ENCODE measurements at places on chromosomes 2 and 18. TPM values are rescaled to one million over a fixed set of nuclear protein-coding genes. Genes with fewer than 3 reads are reported as not detected.

DNA sequence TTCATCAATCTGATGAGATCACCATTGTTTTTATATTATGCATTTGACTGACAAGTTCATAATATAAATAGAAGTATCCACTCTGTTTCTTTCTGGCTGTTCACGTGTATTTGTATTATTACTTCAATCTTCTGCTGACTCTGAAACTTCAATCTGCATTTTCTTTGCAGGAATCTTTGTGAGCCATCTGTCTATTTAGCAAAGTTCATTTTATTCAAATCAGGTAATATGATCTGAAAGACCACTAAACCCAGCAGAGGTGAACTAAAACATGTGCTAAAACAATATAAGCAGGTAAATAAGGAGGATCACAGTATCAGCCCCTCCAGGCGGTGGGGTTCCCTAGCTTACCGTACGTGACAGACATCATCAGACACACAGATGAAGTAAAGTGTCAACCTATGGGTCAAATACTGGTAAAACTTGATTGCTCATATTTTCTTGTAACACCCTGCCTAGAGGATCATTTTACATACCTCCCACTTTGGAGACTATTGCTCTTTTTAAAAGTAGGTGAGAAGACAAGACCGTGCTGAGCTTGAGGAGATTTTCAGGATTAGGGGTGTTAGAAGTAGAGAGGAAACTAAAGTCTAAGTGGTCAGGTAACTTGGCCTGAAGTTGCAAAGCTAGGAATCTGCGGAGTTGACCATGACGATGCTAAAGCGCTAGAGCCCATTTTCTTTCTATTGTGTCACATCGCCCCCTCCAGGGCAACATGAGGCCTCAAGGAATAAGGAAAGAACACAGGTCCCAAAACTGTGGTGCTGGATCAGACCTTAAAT is 9.0 kb downstream of the DTNB start:
- ATAC-seq, result peak; percentile 60

GRCh38 chr2:64352292-64352691 is 101.7 kb upstream of the LGALSL start:
- no peak for ATAC-seq

GRCh38 chr2:159758686-159759085 is 39.3 kb downstream of the CD302 start:
- ATAC-seq, result no peak

DNA sequence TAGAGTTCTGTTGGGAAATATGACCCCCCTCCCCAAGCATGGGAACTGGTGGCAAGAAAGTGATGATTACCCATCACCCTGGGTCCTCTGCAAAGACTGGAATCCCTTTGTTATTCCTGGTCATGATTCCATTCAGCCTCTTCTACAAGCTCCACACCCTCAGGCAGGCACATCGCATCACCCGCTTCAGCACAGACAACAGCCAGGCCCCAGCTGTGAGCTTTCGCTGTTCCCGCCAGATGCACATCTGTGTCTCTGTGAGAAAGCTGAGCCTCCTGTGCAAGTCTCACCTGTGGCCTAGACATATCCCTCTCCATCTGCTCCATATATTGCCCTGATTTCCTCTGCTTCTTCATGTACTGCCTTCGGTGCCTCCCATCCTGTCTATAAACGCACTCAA is 368.0 kb upstream of the RAB6C start:
- ATAC-seq, result no peak

DNA sequence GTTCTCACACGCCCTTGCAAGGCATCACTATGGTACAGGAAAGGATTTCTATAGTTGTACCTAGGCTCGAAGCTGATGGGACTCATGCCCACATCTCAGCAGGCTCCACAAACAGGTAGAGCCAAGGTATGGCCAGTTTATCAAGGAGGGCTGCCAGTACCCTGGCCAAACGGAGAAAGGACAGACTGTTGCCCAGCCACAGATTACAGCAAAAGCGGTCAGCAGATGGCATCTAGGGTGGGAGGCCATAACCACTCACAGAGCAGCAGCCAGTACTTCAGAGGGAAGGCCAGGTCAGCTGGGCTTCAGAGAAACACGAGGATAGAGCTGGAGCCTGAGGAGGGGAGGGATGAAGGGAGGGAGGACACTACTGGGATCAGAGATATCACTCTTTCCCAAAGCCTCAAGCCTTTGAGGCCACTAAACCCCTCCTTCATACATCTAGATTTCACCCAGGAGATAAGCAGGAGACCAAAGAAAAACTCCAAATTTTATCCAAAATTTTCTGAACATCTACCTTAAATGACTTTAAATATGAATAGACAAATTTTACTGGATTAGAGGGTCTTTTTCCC is 904.2 kb upstream of the NXPH2 start:
- no peak for ATAC-seq

- peak; percentile 66 for ATAC-seq
Measured at GRCh38 chr2:20415511-20415918, 31.4 kb upstream of the RHOB start.

- no peak for ATAC-seq
Measured at GRCh38 chr2:106516436-106516835, 29.3 kb downstream of the CD8B2 start.

DNA sequence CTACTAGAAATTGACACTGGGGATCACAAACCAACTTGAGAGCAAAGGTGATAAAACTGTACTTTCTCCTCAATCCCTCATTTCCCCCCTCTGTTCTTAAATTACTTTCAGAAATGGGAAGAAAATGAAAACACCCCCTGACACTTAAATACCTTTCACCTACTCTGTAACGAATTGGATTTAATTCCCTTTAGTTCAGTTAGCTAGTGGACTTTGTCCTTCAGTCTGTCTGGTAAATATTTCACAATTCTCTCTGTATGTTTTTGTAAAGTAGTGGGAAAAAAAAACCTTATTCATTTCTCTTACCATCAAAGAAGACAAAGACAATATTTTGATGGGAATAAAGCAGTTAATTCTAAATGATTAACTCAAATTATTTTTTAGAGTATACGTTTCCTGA is 85.7 kb downstream of the CDH2 start:
- no peak for ATAC-seq

- ATAC-seq, result no peak
Measured at GRCh38 chr2:180359522-180360282, 352.6 kb upstream of the CWC22 start.

GRCh38 chr2:203347375-203347774 is 19.2 kb downstream of the ABI2 start:
- ATAC-seq, result no peak

GRCh38 chr18:21897811-21898210 is 157.2 kb downstream of the MIB1 start:
- peak; percentile 48 for ATAC-seq

GRCh38 chr2:239298116-239298804 is 102.6 kb downstream of the HDAC4 start:
- no peak for ATAC-seq

DNA sequence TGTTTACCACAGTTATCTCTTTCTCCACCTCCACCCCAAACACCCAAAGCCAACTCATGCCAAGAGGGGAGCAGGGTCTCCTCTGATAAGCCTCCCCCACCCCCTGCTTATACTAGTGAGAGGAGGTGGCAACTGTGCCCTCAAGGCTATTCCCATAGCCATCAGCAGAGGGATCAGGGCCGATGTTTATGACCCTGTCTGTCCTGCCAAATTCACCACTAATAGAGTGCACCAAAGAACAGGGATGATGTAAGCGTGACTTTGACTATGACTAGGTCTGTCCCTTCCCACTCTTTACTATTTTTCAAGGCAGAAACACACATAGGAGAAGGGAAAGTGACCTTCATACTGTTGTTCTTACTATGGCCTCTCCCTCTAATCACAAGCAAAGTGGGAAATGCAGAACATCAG is 74.6 kb downstream of the CLHC1 start:
- ATAC-seq, result peak; percentile 4

DNA sequence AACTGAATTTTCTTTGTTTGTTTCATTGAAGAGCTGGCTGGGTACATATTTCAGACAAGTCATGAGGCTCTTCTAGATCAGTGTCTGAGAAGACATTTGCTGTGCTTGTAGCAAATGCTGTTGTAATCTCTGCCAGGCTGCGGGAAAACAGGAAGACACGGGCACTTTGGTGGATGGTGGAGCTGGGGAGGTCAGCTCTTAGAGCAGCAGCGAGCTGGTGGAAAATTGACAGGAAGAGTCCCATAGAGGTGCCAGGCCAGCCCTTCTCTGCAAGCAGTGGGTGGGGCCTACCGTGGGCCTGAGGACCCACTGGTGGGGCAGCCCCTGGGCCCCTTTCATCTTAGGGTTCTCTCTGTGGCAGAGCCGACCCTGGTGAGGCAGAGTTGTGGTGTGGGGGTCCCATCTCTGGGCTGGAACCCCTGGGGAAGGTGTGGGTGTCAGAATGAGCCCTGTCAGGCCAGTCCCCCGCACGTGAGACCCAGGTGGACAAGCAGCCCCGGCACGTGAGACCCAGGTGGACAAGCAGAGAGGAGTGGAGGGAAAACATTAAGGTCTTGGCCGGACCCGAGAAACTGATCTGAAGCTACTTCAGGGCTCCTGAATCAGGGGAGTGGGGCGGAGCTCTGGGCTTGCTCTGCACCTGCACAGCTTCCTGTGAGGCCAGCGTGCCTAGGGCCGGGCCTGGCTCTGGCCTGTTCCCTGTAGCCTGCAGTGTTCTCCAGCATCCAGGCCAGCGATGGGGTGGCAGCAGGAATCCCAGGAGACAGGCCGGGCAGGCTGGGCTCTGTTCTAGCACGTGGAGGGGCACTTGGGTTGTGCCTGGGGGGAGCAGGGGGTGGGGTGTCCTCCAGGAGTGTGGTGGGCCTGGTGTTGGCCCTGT is 273.5 kb upstream of the HDAC4 start:
- ATAC-seq, result no peak

DNA sequence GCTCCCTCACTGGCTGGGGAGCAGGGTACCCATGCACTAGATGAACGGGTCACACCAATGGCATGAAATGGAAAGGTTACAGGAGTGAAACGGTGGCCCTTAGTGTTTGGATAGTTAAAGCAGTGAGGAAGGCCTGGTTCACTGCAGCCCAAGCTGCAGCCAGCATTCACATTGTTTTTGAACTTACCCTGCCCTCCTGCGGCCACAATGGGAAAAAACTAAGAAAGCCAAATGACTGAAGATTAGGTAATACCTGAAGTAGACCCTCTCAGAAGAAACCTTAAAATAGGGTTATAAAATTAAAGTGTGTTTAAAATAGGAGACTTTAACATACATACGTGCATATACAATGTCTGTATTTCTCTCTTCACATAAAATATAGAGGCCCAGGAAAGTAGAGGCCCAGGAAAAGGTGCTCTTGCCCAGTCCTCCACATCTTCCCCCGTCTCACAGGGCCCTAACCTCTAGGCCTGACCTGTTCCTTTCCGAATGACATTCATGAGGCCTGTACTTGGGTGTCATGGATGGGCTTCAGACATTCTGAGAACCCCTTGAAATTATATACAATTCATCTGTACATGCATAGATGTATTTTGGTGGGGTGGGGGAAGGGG is 33.3 kb downstream of the DOK1 start:
- ATAC-seq, result peak; percentile 91

- ATAC-seq, result no peak
Measured at GRCh38 chr2:12433626-12433990, 283.1 kb upstream of the TRIB2 start.

GRCh38 chr18:53747663-53748160 is 476.8 kb downstream of the MBD2 start:
- ATAC-seq, result no peak

GRCh38 chr18:22303927-22304326 is 113.8 kb downstream of the CTAGE1 start:
- no peak for ATAC-seq

DNA sequence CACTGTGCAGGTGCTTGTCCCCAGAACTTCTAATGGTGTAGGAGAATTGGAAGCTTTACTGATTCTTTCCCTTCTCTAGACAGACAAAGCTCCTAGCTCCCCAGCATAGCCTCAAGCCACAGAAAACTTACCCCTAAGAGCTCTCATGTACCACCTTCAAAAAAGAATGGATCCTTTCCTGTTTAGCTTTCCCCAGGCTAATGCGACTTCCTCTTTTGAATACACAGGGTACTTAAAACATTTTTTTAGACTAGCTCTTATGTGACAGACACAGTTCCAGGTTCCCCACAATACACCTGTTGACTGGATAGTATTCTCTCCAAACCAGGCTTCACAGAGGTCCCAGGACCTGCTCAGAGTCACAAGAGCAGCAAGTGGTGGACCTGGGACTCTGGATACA is 8.3 kb downstream of the CTAGE1 start:
- ATAC-seq, result no peak

DNA sequence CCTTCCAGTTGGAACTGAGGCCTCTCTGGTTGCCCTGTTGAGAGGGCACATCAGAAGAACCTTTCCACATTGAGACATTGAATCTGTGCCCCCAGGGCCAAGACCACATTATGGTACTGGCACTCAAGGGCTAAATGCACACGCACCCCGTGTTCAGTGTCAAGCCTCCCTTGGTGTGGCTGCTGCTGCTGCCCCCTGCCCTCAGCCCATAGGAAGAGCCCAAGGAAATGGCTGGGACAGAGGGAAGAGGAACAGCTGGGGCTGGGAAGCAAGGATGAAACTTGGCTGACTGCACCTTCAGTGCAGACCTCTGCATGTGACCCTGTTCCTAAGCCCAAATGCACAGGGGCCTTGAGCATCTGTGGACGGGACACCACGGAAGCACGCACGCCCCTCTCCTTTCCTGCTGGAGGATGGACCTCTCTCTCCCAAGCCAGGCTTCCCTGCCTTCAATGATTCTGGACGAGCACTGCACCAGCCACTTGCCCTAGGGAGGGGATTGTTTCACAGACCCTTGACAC is 40.2 kb downstream of the NIFK start:
- no peak for ATAC-seq

The CDK15 gene
- total RNA-seq, result 0.26 TPM

The SH3RF3 gene
- total RNA-seq, result 2.0 TPM

The CHMP1B gene
- total RNA-seq, result 39.9 TPM

The CHST9 gene
- 0.39 TPM for total RNA-seq

The IL18R1 gene
- 0.43 TPM for total RNA-seq

The FAM110C gene
- total RNA-seq, result not detected

The EVX2 gene
- total RNA-seq, result 0.15 TPM

The IRS1 gene
- total RNA-seq, result 8.6 TPM

The LRRTM1 gene
- total RNA-seq, result not detected

The DOK1 gene
- 5.4 TPM for total RNA-seq

The ABCG8 gene
- total RNA-seq, result 0.58 TPM

The TTN gene
- total RNA-seq, result 0.99 TPM

The POU3F3 gene
- total RNA-seq, result 55.4 TPM

The CNTNAP5 gene
- 2.1 TPM for total RNA-seq

All from motor neuron (in vitro differentiated cells).